Omental fat pad (tissue), 4 donors: ENCODE measurements at places on chromosomes 12 and 14. TPM values are rescaled to one million over a fixed set of nuclear protein-coding genes. Genes with fewer than 3 reads are reported as not detected.

CAPZA3 gene
- total RNA-seq = not detected

KRT5 gene
- 3.6 TPM for total RNA-seq

DNA sequence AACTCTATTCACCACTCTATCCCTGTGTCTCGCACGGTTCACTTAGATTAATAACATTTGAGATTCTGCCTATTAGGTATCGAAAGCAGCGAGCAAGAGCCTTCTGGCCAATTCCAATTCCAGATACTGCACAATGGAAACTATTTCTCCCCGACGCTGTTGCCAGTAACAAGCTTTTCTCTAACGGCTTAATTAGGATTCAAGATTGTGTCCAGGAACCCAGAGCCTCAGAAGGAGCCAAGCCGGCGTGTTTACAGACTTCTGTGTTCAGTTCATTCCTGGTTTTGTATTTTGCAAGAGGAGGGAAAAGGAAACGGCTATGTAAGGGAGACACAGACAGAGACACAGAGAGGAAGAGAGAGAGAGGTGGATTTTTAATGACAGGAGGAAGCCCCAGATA lies 185.6 kb downstream of the DICER1 start:
- DNase-seq = no peak

DNA sequence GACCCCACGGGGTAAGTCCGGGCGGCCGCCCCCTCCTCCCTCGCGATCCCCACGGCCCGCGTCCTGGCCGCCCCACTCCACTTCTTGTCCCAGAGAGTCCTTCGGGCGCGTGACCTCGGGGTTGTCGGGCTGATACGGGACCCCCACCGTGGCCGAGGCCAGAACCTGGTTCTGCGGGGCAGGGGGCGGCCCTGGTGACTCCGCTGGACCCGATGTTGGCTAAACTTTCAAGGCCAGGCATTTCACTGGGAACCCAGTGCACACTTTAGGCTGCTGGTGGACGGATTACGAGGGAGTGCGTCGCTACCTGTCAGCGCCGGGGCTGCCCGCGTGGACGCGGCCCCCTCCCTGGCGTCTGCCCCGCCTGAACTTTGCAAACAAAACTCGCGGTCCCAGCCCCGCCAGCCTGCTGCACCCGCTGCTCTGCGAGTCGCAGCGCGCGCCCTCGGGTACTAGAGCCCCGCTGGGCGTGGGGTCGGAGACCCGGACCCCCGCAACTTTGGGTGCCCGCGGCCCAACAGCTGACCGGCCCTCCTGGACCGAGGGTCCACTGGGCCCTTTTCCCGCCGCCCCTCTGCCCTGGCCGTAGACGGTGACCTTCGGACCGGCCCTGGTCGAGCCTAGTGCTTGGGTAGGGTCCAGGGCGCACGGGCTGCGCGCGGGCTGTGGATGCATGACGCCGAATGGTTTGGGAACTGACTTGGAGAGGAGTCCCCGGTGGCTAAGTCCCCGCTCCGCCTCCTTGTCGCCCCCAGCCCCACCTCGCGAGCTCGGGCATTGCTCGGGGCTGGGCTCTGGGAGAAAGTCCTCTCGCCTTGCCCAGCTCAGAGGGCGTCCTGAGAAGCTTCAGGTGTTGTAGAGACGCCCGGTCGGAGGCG lies 624 bp downstream of the RIN3 start:
- DNase-seq = no peak

DNA sequence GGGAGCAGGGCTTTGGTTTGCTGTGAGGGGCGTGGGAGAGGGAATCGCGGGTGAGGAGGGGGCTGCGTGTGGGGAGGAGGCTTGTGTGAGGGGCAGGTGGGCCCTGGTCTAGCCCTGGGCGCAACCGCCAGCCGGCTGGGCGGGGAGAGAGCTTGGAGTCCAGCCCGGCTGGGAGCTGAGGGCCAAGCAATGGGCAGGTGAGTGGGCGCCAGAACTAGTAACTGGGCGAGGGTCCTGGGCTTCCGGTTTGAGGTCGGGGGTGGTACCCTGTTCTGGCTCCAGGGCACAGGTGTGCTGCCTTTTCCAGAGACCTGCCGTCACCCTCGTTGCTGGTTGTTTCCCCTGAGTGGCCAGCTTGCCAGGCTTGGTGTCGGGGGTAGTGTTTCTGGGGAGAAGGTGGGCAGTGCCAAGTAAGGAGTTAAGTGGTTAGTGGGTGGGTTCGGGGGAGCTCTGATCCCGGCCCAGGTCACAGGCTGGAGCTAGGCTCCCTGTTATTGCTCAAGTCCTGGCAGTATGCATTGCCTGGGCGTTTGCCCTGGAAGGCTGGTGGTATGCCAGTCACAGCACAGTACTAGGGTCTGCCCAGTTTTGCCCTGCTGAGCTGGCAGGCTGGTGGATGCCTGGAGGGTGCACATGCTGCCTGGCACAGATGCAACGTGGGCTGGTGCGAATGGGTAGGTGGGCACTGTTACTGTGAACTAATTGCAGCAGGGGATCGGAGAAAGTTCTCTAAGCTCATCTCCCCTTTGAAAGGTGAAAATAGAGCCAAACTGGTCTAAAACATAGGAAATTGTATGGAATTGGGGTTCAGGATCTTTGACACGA lies 683 bp downstream of the CIPC start:
- DNase-seq = no peak

DNA sequence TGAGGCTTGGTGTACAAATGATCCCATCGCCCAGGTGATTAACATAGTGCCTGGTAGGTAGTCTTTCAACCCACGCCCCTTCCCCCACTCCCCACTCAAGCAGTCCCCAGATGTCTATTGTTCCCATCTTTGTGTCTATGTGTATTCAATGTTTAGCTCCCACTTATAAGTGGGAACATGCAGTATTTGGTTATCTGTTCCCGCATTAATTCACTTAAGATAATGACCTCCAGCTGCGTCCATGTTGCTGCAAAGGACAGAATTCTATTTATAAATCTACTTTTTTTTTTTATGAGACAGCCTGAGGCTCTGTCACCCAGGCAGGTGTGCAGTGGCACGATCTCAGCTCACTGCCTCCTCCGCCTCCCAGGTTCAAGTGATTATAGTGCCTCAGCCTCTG lies 15.7 kb downstream of the SPX start:
- DNase-seq = no peak

GRCh38 chr14:44370727-44371126 lies 136.4 kb downstream of the FSCB start:
- DNase-seq = no peak

DNA sequence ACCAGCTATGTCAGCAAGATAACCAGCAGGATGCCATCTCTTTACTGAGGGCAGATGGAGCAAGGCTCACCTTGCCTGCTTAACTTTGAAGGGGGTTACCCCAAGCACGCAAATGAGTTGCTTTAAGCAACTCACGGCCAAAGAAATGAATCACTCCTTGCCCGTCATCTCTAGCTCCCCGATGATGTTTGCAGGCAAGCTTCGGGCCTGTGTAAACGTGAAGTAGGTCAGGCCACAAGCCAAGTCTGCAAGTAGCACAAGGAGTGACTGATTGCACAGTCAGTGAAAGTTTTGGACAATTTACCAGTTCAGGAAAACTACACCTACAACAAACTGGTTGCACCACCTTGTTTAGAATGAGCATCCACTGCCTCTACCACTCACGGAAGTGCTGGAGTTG lies 699.7 kb upstream of the TBX3 start:
- no peak for DNase-seq

- no peak for DNase-seq
These were observed 22.3 kb downstream of the MSRB3 start for GRCh38 chr12:65300679-65301349.

GRCh38 chr14:89294060-89294459 lies 123.0 kb downstream of the FOXN3 start:
- DNase-seq = no peak

GRCh38 chr12:26401874-26402273 lies 206.5 kb downstream of the SSPN start:
- DNase-seq = no peak
